GM12865 (cell line): ENCODE measurements at places on chromosomes 2 and 18.

DNA sequence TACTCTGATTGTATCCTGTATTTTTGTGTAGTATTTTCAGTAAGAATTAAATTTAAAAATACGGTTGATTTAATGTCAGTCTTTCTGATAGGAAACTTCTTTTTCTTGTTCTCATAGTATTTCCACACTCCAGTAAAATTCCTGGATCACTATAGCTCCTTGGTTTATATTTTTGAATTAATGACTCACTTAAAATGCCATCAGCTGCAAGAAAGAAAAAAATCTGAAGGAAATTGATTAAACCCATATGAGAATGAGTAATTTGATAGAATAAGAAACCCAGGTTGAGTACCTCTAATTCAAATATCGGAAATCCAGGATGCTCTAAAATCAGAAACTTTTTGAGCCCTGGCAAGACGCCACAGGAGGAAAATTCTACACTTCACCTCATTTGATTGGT is 186.8 kb upstream of the RND3 start:
- no peak for DNase-seq

GRCh38 chr2:13524492-13524891 is 807.8 kb downstream of the TRIB2 start:
- DNase-seq: peak; percentile 57

DNA sequence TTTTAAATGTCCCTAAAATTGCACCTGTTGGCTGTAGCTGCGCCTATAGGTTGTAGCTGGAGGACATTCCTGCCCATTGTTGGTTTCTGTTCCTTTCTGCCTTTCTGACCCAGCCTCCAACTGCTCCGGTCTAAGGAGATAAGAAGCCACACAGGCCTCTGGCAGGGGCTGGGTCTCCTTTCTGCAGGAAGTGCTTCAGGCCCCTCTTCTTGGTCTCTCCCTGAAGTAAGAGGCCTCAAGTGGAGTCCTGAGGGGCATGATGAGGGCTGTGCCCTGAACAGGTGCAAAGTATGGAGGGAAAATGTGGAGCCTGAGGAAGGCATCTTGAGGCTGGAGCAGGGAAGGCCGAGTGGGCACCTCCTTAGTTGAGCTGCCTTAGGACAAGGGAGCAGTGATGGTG is 10.4 kb upstream of the SFTPB start:
- DNase-seq: no peak

GRCh38 chr2:241015439-241015838 is 17.0 kb downstream of the SNED1 start:
- no peak for DNase-seq

DNA sequence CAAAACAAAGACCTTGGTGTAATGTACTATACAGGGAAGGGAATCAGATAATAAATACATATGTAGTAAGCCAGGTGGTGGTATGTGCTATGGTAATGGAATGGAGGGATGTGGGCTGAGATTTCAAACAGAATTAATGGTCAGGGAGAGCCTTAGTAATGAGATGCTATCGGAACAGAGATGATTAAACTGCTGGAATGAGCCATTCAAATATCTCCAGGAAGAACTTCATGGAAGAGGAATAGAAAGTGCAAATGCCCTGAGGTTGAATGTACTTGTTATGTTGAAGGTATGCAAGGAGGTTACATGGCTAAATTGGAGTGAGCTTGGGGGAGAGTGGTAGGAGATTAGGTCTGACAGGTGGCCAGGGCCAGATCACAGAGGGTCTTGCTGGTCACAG is 5.1 kb downstream of the SERPINB11 start:
- DNase-seq: no peak

DNA sequence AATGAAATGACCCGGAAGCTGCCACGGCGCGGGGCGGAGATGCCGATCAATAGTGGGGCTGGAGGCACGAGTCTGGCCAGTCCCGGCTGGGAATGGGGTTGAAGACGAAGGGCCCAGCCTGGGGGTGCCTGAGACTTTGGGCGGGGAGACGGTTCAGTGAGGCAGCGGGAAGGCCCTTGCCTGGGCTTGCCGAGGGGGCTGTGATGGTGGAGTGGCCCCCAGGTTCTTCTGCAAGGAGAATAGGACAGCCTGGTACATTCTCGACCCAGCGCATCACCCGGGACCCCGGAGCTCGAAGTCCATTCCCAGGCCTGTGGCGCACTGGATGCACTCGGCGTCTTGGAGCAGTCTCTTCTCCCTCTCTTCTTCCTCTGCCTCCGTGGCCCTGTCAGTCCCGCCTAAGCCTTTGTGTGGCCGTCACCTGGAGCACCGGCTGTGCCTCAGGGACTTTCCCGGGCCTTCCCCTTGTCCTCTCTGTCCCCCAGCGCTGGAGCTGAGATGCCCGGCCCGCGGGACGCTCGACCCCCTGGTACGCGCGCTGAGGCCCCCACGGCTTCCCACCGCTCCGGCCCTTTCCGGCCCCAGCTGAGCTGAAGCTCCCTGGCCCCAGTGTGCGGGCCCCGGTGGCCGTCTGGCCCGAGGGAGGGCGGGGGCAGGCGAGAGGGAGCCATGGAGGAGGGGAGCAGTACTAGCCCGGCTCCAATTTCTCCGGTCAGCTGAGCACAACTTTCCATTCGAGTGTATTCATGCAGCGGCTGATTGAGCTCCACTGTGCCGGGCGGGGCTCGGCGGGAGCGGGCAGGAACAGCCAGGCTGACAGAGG is 8.0 kb downstream of the SIX3 start:
- peak; percentile 46 for DNase-seq

GRCh38 chr2:217047631-217048030 is 187.8 kb upstream of the TNP1 start:
- no peak for DNase-seq

DNA sequence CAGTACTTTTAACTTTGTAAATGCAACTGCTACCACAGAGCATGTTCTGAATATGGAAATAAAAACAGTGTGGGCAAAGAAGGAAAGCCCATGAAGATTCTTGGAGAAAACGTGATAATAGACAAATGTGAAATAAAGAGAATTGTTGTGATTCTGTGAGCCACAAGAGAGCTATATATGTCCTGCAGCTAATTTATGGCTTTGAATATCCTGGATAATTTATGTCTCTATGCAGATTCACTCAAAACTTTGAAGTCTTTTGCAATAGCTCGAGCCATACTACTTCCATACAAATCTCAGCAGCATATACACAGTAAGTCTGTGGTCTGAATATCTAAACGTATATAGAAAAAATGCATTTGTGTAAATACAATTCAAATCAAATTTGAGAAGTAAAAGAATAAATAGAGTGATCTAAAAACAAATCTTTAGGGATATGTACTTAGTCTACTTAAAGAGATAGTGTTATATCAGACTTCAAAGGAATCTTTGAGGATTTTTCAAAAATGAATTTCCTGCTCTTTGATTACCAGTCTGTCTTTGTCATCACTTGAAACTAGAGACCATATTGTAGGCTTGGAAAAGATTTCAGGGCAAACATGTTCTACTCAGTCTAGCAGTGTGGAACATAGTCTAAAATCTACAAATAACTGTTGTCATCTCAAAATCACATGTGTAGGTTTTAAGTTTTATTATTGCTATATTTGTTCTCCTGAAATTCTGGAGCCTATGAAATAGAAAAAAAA is 107.1 kb downstream of the CSRNP3 start:
- DNase-seq: no peak

DNA sequence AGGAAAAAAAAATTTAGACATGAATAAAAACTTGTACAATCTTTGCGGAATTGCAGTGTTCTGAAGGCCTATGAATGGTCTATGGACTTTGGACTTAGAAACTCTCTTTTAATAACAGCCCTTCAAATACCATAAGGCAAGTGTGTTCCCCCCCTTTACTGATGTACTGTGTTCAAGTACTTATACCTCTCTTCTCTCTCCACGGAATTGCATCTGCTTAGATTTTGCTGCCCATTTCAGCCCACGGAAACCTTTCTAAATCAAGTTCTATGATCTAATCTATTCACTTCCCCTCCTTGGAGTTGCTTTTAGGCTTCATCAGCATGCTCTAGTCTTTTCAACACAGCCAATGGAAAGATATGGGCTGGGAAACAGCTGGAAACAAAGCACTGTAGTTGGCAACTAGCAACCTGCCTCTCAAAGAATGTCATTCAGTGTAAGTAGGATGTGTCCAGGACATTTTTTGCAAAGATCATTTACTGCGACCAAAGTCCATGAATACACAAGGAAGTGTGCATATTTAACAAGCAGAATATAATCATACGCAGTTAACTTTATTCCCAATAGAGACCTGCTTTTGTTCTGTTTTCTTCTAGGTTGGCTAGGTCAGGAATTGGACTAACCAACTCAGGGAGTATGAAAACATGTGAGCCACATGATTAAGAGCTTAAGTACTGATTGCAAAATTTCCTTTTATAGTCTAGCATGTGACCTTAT is 58.0 kb downstream of the SLC40A1 start:
- no peak for DNase-seq

- peak; percentile 56 for DNase-seq
These were observed 8.9 kb upstream of the REL start for GRCh38 chr2:60872510-60872928.

DNA sequence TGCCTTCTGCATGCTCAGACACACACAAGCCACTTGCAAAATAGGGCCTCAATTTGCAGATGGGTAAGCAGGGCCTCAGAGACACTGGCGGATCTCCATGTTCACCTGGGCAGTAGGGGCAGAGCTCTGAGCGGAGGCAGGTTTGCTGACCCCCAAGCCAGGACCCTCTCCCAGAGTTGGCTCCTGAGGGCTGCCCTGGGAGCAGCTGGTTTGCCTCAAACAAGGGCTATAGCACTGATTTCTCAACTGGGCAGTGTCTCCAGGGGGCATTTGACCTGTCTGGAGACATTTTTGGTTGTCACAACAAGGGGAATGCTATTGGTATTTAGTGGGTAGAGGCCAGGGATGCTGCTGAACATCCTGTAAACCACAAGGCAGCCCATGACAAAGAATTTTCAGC is 11.6 kb downstream of the GLI2 start:
- DNase-seq: no peak

- DNase-seq: no peak
These were observed 532.8 kb downstream of the FBXO15 start for GRCh38 chr18:73614812-73615211.

- DNase-seq: no peak
These were observed 462.7 kb downstream of the TGIF1 start for GRCh38 chr18:3912705-3913104.

GRCh38 chr2:231706731-231707624 is 1.3 kb upstream of the PTMA start:
- DNase-seq: peak; percentile 99

- no peak for DNase-seq
These were observed 159.3 kb upstream of the RND3 start for GRCh38 chr2:150646746-150647145.

GRCh38 chr18:7585276-7585670 is 18.2 kb downstream of the PTPRM start:
- DNase-seq: no peak

DNA sequence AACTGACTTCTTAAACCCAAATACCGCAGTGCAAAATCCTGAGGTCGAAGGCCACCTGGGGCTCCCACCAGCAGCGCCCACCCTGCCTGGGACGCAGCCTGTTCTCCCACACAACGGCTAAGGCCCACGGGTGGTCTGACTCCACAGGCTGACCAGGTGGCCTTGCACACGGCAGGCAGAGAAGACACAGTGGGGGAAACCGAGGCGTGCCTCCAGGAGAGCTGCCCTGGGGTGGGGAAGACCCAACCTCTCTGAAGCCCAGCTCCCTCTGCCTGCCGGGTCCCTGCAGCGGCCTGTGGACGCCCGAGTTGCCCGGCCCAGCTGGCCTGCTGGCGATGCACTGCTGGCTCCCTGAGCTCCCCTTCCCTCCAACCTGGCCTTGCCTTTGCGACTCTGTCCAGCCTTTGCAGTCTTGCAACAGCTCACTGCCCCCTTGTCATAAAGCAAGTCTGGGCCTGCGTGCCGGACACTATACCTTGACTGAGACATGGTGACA is 9.7 kb upstream of the SEMA4C start:
- no peak for DNase-seq

GRCh38 chr2:162265666-162266459 is 22.6 kb upstream of the FAP start:
- DNase-seq: no peak

GRCh38 chr2:239928391-239929350 is 96.5 kb downstream of the NDUFA10 start:
- no peak for DNase-seq

- DNase-seq: no peak
These were observed 59.2 kb downstream of the ROCK1 start for GRCh38 chr18:21052385-21052784.

DNA sequence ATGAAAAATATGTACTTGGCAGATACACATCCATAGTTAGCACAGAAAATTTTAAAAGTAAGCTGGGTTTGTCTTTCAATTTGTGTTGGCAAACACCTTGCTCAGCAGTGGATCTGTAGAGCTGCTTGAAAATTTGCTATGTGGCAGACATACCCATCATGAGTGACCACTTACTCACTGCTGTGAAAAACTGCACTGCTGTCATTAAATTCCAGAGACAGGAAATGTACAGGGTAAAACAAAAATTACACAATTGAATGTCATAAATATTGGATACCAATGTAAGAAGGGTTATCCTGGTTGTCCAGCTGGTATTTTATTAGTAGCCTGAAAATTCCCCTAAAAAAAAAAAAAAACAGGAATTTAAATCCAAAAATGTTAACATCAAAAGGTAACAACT is 24.5 kb downstream of the NIF3L1 start:
- DNase-seq: no peak

DNA sequence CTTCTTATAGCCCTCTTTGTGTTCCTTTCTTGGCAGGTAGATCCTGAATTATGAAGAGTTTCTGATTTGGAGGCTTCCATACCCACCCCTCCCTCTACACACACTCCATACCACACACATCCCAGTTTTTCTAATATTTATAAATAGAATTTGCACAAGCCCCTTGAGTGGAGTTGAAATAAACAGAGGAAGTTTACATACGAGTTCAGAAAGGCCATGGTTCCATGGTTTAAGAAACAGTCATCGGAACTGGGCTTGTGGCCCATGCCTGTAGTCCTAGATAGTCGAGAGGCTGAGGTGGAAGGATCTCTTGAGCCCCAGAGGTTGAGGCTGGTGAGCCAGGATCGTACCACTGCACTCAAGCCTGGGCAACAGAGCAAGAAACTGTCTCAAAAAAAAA is 62.7 kb upstream of the TANC1 start:
- no peak for DNase-seq
